DMS 273 treated with DMSO at 0.1 percent for 48 hours (cell line): ENCODE measurements at places on chromosomes 12 and 14.

GRCh38 chr14:30440961-30441360, 118.0 kb upstream of the G2E3 start:
- DNase-seq: no peak

GRCh38 chr14:70097576-70098249, 91.0 kb downstream of the SLC8A3 start:
- DNase-seq: no peak

DNA sequence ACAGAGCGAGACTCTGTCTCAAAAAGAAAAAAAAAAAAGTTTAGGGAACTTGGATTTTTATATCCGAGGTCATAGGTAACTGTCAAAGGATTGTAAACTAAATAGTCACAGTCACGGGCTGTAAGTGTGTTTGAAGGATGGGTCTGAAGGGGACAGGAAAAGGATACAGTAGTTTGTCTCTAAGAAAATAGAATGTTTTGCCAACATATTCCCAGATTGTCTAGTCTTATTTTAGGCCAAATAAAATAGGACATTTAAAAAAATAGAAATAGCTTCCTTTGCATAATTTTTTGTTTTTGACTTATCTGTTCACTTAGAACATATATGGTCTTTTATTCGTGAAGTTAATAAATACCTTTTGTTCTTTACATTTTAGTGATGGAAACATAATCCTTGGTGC, 24.2 kb upstream of the REP15 start:
- DNase-seq: no peak

- DNase-seq: no peak
Observed at GRCh38 chr12:24948420-24948756, 513 bp downstream of the BCAT1 start.

DNA sequence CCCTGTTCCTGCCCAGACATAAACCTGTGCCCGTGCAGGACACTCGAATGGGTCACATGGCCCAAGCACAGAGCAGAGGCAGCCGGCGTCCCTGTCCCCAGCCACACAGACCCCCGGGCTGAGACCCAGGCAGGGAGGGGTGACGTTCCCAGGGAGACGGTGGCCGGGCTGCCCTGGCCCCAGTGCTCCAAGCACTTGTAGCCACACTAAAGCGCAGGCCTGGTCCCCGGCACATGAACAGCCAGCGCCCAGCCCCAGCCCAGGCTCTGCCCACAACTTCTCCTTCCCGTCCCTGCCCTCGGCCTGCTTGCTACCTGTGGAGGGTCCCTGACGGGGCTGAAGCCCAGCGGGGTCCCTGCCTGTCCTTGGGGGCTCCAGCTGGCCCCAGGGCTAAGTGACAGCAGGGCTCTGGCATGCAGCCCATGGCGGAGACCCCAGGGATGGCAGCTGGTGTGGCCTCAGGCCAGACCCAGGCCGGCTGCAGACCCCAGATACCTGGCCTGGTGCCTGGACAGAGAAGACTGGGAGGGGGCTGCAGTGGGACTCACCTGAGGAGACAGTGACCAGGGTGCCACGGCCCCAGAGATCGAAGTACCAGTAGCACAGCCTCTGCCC, 338.4 kb downstream of the TMEM121 start:
- DNase-seq: no peak

GRCh38 chr12:15227004-15227679, 5.9 kb upstream of the RERG start:
- no peak for DNase-seq

DNA sequence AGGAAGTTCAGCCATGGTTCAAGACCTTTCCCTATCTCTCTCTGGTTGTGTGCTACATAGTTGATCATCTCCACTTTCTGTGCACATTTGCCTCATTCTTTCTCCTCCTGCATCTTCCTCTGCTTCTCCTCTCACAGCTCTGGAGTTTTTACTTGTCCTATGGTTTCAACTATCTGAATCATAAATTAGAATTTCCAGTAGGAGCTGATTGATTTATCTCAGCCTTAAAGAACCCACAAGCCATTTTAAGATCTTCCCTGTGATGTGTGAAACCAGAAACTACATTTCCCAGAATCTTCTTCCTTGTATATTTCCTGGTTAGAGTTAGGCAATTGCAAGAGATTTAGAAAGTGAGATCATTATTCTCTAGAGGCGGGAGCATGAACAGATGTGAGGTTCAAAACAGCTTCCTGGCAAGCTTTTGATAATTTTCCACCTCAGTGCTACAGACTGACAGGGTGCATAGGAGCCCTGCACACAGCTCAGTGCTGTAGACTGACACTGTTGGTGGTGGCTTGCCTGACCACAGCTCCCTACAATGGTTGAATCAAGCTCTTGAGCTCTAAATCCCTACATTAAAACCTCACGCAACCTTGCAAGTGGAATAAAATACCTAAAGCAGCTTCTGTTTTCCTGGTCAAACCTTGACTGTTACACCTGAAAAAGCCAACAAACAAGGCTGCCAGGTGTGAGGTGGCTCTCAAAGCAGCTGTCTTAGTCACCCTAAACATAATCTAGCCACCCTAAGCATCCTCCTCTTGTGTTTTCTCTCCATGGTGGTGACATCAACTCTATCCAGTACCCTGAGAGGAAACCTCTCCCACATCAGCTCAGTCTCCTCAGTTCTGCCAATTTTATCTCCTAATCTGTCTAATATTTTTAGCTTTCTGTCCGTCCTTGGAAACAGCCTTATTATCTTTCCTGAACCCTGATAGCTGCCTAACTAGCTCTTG, 21.5 kb upstream of the IFNG start:
- peak; percentile 90 for DNase-seq

DNA sequence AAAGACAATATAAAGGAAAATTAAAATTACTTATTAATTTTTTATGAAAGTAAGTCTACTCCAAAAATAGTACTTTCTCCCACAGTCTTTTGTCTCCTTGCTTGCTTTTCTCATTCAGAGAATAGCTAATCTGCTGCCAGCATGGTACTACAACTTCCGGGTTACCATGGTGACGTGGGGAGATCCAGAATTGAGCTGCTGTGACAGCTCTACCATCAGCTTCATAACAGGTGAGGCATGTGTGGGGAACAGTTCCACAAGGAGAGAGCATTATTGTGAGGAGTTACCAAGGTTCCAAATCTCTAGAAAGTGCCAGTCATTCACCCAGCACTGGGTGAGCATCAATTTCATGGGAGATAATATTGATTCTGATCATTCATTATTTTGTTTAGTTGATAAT, 197.8 kb downstream of the PTPRO start:
- DNase-seq: no peak

DNA sequence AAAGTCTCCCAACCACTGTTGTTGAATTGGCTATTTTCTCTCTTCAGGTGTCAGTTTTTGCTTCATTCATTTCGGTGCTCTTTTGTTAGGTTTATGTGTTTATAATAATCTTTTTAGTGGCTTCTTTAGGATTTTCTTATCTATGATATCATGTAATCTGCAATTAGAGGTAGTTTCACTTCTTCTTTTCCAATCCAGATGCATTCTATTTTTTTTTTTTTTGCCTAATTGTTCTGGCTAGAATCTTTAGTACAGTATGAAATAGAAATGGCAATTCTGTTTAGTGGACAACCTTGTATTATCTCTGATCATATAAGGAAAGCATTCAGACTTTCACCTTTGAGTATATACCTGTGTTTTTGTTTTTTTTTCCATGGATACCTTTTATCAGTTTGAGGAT, 17.4 kb downstream of the CNOT2 start:
- DNase-seq: no peak

GRCh38 chr14:105581551-105582341, 55.4 kb downstream of the TMEM121 start:
- DNase-seq: no peak
